ENCODE measurements at places on chromosomes 2 and 18.

DNA sequence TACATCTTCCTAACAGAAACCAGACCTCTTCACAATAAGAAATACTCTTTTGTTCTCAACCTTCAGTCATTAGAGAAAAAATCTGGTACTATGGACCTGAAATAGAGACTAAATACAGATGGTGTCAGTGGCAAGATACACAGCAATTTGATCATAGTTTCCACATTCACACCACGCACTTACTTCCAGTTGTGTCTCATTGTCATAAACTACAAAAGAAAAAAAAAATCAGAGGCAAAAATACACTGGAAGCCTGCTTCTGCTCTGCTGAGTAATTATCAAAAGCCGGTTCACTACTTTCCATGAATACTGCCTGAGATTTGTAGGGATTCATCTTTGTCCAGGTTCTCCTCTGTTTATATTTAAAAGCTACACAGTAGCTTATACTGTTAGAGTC is 182.6 kb downstream of the PID1 start:
- no peak for DNase-seq

DNA sequence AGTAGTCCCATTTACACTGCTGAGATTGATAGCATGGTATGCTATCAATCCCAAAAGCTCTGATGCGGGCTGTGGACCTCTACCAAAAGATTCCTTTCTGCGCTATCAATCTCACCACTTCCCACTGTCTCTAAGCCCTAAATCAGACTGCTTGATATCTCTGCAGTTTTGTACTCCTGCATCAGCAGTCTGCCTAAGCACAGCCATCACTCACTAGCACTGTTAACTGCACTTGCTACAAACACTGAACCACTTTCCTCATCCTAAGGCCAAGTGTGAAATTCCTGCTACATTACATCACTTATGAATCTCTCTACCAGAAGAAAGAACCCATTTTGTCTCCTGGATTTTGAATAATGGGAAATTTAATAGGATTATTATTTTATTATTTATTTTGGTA is 237.0 kb downstream of the HNMT start:
- no peak for DNase-seq

GRCh38 chr2:38421274-38422056 is 44.4 kb upstream of the ATL2 start:
- no peak for DNase-seq

DNA sequence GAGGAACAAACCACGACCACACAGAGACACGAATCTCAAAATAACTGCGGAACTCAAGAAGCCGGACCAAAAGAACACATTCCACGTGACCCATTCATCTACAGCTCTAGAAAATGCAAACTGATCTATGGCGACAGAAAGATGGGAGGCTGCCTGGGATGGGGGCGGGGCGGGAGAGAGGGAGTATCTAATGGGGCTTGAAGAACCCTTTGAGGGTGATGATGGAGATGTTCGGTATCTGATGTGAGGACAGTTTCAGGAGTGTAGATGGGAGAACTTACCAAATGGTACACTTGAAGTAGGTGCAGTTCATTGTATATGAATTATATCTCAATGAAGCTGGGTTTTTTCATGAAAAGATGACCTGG is 34.6 kb upstream of the KLF11 start:
- DNase-seq: no peak

GRCh38 chr2:100388703-100389102 is 28.8 kb downstream of the CHST10 start:
- no peak for DNase-seq

DNA sequence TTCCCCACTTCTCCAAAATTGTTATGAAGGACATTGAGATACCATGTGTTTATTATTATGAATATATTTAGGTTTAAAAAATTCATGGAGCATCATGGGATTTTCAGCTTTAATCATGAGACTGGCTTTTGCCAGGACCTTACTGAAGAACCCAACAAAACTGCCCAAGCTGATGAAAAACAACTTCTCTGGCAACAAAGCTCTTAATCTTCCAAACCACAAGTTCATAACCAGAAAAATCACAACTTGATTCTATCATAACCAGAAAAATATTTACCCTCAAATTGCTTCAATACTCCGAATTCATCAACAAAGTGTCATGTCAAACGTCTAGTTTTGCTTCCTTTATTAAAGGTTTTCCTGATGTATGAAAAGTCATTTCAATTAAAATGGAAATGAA is 971.8 kb upstream of the ACVR2A start:
- DNase-seq: no peak

DNA sequence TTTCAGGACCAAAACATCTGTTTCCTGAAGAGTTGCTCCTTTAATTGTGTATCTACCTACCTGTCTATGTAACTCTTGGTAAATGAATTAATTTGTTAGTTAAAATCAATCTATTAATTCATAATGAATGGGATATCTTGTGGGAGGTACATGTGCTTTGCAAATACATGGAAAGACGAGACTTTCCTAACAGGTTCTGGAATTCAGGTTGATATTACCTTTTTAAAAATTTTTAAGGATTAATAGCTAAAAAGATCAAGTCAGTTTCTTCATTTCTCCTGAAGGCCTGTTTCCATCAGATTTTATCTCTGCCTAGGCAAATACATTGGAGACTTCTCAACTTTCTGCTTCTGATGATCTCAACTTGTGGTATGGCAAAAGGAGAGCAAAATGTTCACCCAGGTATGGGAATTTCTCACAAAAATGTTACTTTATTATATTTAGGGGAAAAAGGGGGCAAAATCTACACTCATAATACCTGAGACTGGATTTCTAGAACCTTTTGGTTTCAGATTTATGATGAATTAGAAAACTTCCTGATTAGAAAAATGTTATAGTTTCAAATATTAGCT is 7.4 kb downstream of the TFPI start:
- DNase-seq: no peak

DNA sequence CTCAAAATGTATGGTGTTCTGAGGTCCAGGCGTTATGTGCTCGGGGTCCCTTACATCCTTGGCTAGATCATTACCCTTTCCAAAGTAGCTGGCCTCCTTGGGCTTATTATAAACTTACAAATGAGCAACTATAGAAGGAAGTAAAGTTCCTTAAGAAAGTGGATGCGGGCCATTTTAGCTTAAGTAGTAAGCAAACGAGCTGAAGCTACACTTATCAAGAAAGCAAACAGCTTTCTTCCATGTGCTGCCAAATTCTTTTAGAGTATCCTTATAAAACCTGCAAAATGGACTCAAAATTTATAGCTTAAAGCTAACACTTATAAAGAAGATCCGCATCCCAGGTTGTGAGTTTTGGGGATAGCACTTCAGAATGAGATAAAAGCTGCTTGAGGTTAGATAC is 75.3 kb downstream of the ACTR3 start:
- no peak for DNase-seq

GRCh38 chr2:98664323-98664722 is 55.9 kb downstream of the UNC50 start:
- no peak for DNase-seq

DNA sequence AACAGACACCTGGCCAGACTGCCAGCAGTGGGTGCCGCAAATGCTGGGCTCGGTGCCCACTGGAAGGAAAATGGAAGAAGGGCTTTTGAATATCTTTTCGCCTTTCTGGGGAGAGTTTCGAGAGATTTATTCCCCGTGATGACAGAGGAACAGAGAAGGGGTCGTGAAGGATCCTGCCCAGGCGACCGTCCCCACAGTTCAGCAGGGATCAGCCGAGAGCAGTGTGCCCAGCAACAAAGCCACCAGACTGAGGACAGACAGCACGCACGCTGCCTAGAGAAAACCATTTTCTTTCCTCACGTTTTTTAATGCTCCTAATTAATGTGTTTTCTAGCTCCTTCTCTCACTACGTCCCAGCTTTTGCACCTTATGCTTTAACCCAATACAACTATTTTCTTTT is 47.7 kb downstream of the XRCC5 start:
- no peak for DNase-seq

DNA sequence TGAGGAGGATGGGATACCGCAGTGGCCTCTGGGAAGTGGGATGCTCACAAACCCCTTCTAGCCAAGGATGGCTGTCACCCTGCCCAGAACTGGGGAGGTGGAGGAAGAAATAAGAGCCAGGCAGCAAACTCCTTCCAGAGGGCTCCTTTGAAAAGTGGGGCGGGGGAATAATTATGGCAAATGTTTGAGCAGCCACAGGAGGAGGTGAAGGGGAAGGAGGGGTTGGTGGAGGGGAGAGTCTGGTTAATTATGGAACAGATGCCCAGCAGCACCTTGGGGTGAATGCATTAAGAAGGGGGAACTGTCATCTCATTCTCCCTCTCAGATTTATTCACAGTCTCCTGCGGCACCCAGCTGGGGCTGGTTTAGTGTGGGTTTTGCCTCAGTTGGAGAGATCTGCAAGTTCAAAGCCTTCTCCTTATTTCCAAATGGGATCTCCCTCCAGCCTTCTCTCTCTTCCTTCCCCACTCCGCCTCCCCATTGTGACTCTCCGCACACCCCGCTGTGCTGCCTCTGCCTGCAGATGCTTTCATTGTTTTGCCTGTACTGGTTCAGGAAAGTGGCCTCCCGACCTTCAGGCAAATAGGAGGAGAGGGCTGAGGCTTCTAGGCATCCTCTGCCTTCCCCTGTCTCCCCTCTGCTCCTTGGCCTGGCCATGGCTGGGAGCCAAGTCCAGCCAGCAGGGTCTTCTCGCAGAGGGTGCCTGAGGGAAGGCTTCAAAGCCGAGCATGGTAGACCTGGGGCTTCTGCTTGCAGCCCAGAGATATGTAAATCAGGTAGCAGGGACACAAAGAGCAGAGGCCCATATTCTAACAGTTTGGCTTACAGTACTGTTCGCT is 457.2 kb upstream of the MEX3C start:
- no peak for DNase-seq

DNA sequence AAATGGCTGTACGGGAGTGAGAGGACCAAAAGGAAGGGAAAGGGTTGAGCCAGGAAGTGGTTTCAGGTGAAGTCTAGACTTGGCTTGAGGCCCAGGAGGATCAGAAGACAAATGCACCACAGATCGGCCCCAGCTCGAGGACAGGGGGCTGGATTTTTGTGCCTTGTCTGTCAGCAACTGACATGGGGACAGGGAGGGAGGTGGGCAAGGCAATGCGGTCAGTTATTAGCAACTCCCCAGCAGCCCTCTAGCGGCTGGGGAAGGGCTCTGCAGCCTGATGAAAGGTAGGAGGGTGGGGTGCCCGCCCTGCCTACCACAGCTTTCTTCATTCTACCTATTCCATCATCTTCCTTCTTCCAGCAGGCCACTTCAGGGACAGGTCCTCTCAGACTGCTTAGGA is 50.0 kb downstream of the CPO start:
- DNase-seq: no peak
